HCT116 (cell line): ENCODE measurements at places on chromosomes 4 and X. TPM values are rescaled to one million over a fixed set of nuclear protein-coding genes. Genes with fewer than 3 reads are reported as not detected.

- no peak for DNase-seq
- no peak overlapping the region for H3K4me3 ChIP-seq
- no peak overlapping the region for H3K27ac ChIP-seq
- H3K27me3 ChIP-seq: no peaks in the 10 kb centered on the region
- no peaks in the 10 kb centered on the region for H3K36me3 ChIP-seq
- H3K4me1 ChIP-seq: no peaks in the 10 kb centered on the region
These were observed 6.4 kb downstream of the TRO start for GRCh38 chrX:54926978-54927377.

- peaks cover 13% of the 10 kb centered on the region for H3K4me1 ChIP-seq
- H3K27ac ChIP-seq: no peak overlapping the region; the same call in 1 of the 2 replicates
- no peaks in the 10 kb centered on the region for H3K36me3 ChIP-seq
- DNase-seq: no peak
- no peaks in the 10 kb centered on the region for H3K27me3 ChIP-seq
These were observed 19.2 kb upstream of the SPON2 start for GRCh38 chr4:1191621-1192020.

DNA sequence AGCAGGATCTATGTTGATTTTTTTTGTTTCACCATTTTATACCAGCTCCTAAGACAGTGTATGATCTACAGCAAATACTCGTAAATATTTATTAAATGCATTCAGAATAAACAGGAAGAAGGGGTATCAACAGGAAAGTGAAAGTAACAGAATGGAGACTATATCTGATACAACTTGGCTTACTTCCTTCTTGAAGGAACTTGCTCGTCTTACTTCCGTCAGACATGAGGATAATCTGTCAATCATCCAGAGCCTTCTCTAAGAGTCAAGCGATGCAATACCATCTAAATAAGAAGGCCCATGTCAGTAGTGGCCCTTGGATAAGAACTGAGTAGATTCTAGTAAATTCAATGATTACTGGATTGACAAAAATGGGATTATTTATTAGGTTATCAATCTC lies 84.2 kb downstream of the CAMK2D start:
- no peaks in the 10 kb centered on the region; the same call in 1 of the 2 replicates for H3K36me3 ChIP-seq
- no peaks in the 10 kb centered on the region for H3K27me3 ChIP-seq
- no peak overlapping the region for H3K4me3 ChIP-seq
- H3K27ac ChIP-seq: no peak overlapping the region
- no peak for DNase-seq

Gene GAGE13
- not detected for total RNA-seq

Gene RHOXF2B
- not detected for total RNA-seq

Gene RAB39B
- 0.10 TPM for total RNA-seq

Gene GPR50
- total RNA-seq: not detected

DNA sequence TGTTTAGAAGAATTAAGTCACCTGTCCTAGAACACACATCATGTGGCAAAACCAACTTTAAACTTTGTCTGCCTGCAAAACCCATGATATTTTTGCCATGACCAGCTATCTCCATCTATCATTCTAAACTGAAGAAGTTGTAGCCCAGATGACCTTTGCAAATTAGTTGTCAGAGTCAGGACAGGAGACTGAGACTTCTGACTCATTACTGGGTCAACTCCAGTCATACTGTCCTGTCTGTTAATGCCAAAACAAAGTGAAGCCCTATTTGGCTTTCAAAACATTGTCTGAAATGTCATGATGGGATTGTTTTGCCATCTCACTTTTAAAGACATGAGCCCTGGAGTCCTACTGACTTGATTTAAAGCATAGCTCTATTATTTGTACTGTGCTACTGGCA lies 365.7 kb upstream of the CPEB2 start:
- no peak overlapping the region for H3K27ac ChIP-seq
- DNase-seq: no peak
- H3K4me1 ChIP-seq: no peaks in the 10 kb centered on the region
- no peak overlapping the region for H3K4me3 ChIP-seq

Gene DCLK2
- 2.7 TPM for total RNA-seq

GRCh38 chrX:151815398-151815797 lies 80.9 kb downstream of the CNGA2 start:
- H3K36me3 ChIP-seq: no peaks in the 10 kb centered on the region
- no peak overlapping the region for H3K27ac ChIP-seq
- H3K4me1 ChIP-seq: no peaks in the 10 kb centered on the region
- no peak for DNase-seq
- H3K4me3 ChIP-seq: no peak overlapping the region
- H3K27me3 ChIP-seq: peaks cover 19% of the 10 kb centered on the region; the same call in 1 of the 2 replicates

Gene DAPP1
- total RNA-seq: 0.76 TPM

- H3K36me3 ChIP-seq: no peaks in the 10 kb centered on the region
- no peak for DNase-seq
- no peaks in the 10 kb centered on the region for H3K4me1 ChIP-seq
- H3K4me3 ChIP-seq: no peak overlapping the region
- no peaks in the 10 kb centered on the region for H3K27me3 ChIP-seq
These were observed 46.0 kb upstream of the PBDC1 start for GRCh38 chrX:76126851-76127250.

GRCh38 chr4:39770471-39770870 lies 72.5 kb downstream of the UBE2K start:
- no peak overlapping the region for H3K4me3 ChIP-seq
- H3K4me1 ChIP-seq: no peaks in the 10 kb centered on the region
- DNase-seq: no peak
- H3K36me3 ChIP-seq: peaks cover 11% of the 10 kb centered on the region; the same call in 1 of the 2 replicates
- H3K27me3 ChIP-seq: no peaks in the 10 kb centered on the region
- no peak overlapping the region for H3K27ac ChIP-seq

DNA sequence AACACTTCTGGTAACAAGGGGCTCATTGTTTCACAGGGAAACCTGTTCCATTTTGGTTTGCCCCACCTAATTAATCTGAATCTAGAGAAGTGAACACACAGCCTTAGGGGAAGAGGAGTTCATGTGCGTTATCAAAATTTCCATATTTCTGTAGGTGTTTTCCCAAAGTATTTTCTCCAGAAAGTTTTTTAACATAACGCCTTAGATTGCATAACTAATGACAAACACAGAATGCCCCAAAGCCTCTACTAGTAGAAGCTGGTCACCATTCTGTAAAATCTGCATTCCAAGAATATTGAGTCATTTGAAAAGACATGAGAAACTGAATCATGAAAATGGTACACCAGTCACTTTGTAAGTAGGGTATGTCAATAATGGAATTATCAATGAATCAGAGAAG lies 41.1 kb downstream of the IL13RA2 start:
- no peaks in the 10 kb centered on the region for H3K4me1 ChIP-seq
- DNase-seq: no peak

GRCh38 chr4:4919927-4920326 lies 60.5 kb downstream of the MSX1 start:
- no peaks in the 10 kb centered on the region for H3K36me3 ChIP-seq
- no peak overlapping the region for H3K4me3 ChIP-seq
- no peaks in the 10 kb centered on the region for H3K4me1 ChIP-seq
- H3K27ac ChIP-seq: no peak overlapping the region

Gene AMOT
- 7.7 TPM for total RNA-seq

Gene C4orf33
- total RNA-seq: 8.6 TPM

Gene AWAT2
- total RNA-seq: not detected

DNA sequence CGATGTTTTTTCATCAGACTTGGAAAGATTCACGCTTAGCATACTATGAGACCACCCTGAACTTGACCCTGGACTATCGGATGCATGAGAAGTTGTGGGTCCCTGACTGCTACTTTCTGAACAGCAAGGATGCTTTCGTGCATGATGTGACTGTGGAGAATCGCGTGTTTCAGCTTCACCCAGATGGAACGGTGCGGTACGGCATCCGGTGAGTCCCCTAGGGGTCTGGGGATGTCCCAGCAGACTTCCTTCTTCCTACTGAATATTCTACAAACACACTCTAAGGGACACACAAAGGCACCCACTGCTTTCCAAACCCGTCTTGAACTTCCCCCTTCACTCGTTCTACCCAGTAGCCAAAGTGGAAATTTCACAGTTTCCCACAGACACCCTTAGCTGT lies 9.3 kb downstream of the GABRQ start:
- no peak overlapping the region for H3K27ac ChIP-seq
- no peaks in the 10 kb centered on the region for H3K36me3 ChIP-seq
- H3K4me1 ChIP-seq: no peaks in the 10 kb centered on the region
- no peak for DNase-seq

Gene CAPN6
- 0.10 TPM for total RNA-seq

Gene PRRG3
- not detected for total RNA-seq

Gene PTCHD1
- total RNA-seq: not detected

DNA sequence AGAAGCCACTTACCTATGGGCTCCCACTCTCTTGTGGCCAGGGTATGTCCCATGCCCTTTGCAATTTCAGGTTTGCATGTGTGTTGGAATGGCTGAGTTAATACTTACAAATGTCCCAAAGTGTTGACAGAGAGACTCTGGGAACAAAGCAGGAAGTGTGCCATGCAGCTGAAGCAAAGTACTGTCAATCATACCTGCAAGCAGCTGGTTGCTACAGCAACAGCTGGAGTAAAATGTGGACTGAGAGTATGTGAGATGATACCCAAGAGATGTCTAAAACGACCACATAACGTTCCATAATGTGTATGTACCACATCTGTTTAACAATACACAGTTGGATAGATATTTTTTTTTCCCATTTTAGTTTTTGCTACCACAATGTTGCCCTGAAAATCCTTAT lies 82.8 kb upstream of the CAMK2D start:
- H3K27ac ChIP-seq: no peak overlapping the region
- no peak overlapping the region for H3K4me3 ChIP-seq
- no peak for DNase-seq
- no peaks in the 10 kb centered on the region for H3K4me1 ChIP-seq

GRCh38 chr4:177987896-177988295 lies 545.7 kb upstream of the AGA start:
- no peaks in the 10 kb centered on the region for H3K27me3 ChIP-seq
- DNase-seq: no peak
- H3K4me3 ChIP-seq: no peak overlapping the region
